ENCODE measurements at places on chromosomes 2 and 18.

GRCh38 chr2:210318891-210319290 lies 3.9 kb upstream of the MYL1 start:
- DNase-seq = no peak

DNA sequence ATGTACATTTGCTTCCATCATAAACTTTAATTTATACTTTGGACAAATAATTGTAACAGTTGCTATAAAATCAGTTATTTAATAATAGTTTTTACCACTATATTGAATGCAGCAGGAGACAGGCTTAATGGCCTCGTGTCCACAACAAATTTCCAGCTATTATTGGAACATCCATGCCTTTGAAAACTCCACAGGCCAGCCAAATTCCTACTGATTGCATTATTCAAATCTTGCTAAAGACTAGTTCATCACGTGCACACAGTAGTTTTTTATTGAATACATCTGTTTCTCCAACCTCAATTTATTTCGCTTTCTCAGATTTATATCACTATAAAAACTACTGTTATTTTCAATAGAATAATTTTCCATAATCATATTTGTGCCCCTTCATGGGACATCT lies 18.4 kb upstream of the PTPRM start:
- DNase-seq = no peak

GRCh38 chr2:203692031-203692710 lies 14.3 kb upstream of the CD28 start:
- DNase-seq = no peak

- DNase-seq = no peak
These were observed 40.5 kb downstream of the MYO3B start for GRCh38 chr2:170218456-170218855.

GRCh38 chr2:161170958-161171932 lies 11.0 kb downstream of the TANK start:
- DNase-seq = no peak

- DNase-seq = peak; percentile 57
These were observed 84.1 kb upstream of the POMC start for GRCh38 chr2:25252291-25253152.

DNA sequence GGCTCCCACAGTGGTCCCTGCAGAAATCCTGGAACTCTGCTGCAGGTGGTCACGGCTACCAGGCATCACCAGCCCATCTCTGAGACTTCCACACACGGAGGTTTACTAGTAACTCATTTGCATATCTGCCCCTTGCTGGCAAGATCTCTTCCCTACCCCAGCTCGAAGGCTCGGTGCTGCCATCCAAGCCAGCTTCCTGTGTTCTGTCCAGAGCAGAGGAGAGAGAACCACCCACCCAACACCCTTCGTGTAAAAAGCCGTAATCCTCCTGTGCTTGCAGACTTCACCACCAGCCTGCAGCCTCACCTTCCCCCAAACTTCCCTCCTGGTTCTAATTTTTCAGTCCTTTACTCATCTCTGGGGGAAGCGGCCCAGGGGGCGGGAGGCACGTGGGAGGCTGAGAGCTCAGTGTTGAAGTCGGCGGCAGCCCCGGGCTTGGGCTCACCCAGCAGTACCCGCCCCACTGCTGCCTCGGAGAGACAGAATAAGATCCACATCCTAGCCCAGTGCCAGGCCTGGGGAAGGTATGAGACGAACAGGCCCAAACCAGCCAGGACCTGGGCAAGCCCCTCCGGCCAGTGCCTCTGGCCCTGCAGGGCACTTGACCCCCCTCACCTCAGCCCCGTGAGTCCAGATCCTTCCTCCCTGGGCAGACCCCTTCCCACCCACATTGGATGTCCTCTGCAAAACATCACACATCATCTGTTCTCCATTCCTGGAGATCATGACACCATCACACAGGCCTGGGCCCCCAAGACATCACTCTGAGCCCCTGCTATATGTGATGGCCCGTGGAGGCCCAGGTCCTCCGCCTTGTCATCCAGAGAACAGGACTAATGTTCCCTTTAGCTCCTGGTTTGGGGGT lies 145.8 kb upstream of the ID2 start:
- DNase-seq = no peak

DNA sequence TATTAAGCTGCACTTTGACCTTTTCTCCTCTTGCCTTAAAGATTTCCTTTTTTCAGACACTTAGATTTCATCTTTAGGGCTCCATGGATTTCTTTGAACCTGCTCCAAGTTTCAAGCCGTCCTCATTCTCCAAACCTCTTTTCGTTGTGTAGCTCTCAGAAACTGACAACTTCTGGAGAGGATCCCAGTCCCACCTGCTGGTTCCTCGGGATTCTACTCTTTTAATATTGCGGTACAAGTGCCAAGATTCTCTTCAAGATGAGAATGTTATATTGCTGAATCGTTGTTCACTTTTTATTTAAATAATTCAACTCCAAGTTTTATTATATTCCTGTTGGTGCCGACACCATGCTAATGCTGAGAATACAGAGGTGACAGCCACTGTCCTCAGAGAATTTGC lies 141.1 kb downstream of the CDH20 start:
- DNase-seq = no peak

DNA sequence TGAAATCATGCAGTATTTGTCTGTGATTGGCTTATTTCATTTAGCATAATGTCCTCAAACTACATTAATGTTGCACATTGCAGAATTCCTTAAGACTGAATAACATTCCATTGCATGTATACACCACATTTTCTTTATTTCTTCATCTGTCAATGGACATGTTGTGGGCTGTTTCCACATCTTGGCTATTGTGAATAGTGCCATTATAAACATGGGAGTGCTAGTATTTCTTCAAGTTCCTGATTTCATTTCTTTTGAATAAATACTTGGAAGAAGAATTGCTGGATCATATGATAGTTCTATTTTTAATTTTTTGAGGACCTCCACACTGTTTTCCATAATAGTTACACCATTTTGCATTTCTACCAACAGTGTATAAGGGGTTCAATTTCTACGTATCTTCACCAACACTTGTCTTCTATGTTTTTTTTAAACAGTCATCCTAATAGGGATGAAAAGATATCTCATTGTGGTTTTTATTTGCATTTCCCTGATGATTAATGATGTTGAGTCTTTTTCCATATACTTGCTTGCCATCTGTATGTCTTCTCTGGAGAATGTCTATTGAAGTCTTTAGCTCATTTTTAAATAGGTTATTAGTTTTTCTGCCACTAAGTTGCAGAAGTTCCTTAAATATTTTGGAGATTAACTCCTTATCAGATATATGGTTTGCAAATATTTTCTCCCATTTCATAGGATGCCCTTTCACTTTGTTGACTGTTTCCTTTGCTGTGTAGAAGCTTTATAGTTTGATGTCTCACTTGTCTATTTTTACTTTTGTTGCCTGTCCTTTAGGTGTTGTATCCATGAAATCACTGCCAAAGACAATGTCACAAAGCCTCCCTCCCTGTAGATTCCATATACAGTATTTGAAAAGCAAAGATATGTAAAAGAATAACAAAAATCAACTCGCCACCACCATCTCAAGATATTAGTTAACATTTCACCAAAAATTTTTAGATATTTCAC lies 14.6 kb downstream of the FBXO11 start:
- no peak for DNase-seq

DNA sequence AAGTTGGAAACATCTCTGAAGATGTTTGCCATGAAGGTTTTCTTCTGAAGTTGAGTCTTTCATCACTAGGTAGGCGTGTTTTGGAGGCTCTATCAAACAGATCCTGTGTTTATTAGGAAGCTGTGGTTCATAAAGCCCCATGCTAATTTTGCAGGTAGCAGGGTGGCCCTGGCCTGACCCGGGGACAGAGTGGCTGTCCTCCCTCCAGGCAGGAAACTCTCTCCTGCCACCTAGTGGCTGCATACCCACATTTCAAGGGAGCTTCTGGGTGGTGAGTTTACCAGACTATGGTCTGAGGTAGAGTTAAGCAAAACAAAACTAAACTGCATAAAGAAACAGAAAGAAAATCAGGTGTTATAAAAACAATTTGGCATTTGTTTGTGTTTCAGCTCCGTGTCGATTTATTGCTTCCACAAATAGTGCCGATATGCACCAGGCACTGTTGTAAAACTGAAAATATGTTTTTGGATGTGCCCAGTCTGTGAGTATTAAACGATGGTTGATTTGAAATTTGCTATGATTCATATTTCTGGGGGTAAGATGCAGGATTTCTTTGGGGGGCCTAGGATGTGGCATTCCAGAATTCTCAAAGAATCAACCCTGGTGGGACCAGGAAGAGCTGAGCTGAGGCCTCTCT lies 26.0 kb upstream of the IL37 start:
- DNase-seq = peak; percentile 74

- no peak for DNase-seq
These were observed 414.6 kb upstream of the TRIB2 start for GRCh38 chr2:12302140-12302539.

DNA sequence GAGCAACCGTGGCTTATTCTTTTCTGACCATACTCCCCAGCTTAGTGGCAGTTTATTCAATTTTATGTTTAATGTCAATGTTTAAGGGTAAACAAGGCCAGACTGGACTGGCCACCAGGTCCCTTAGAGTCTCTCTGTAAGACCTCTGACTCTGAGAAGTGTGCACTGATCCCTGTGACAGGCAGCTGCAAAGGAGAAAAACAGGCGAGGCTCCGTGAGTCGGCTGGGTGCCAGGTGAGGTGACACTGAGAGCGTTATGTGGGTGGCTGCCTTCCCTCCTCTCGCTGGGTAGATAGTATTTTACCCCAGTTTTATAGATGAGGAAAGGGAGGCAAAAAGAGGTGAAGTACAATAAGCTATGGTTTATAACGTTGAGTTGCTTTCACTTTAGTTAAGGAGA lies 139.4 kb upstream of the HDAC4 start:
- DNase-seq = no peak

GRCh38 chr2:215919624-215920243 lies 93.6 kb downstream of the MREG start:
- no peak for DNase-seq

DNA sequence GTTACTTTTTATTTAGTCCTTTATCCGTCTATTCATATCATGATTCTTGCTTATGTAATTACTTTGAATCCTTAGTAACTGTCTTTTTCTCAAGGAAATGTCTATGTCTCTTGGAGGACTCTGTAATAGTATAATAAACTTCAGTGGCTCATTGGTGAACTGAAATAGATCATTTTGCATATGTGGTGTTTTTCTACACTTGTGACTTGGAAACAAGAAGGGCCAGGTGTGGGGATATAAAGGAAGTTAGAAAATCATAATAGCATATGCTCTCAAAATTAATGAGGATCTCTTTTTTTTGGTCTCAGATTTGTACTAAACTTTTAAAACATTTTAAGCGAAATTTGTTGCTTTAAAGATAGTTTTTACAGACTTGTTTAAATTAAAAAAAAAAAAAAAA lies 453.0 kb upstream of the CDH20 start:
- DNase-seq = no peak

GRCh38 chr2:224685121-224685520 lies 31.0 kb downstream of the CCDC195 start:
- no peak for DNase-seq

DNA sequence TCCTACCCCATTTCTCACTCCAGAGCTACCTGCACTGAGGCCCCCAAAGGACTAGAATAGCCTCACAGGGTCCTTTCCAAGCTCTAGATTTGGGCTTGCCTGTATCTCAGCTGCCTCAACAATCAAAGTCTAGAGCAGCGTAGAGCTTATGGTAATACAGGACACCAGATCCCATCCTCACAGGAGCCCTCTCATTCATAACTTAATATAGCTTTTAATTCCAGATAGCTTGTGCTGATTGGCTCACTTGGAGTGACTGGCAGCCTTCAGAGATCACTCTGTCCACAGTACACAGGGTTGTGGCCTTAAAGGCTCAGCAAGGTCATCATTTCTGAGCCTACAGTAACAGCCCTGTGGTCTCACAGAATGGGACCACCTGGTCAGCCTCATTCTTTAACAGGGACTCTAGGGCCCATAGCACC lies 51.4 kb downstream of the ZFP36L2 start:
- no peak for DNase-seq

DNA sequence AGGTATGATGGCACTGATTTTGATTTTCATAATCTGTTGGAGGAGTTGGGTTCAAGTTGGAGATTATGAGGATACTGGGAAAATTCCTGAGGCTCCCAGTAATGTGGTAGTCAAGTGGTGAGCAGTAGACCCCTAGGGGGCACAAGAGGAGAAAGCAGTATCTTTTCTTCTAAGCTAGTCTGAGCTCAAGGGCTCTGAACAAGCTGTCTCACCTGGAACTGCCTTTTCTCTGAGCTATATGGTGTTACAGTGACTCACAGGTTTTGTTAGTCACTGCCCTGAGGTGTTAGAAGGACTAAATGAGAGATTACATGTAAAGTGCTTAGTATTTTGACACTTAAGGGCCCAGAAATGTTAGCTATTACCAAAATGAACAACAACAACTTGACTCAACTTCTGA lies 42.2 kb downstream of the CD302 start:
- DNase-seq = peak; percentile 9

DNA sequence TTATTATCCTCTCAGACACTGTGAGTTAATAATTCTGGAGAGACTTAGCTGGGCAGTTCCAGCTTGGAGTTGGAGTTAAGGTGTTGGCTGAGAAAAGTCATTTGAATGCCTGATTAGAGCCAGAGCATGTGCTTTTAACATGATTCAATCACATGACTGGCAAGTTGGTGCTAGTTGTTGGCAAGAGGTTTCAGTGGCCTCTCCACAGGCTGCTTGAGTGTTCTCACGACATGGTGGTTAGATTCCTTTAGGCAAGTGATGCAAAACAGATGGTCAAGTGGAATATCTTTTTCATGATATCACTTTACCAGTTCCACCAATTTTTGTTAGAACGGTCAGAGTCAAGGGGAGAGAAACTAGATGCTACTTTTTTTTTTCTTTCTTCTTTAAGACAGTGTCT lies 262.7 kb upstream of the FN1 start:
- no peak for DNase-seq

GRCh38 chr2:41111836-41112627 lies 660.1 kb upstream of the SLC8A1 start:
- DNase-seq = no peak

Data from stimulated activated CD4-positive, alpha-beta T cell treated with anti-CD3 and anti-CD28 coated beads, Interleukin-1b, Interleukin-23, amount 100 ng/mL, for 48 hours (primary cell).